ENCODE measurements at places on chromosomes 11 and 22. TPM values are rescaled to one million over a fixed set of nuclear protein-coding genes. Genes with fewer than 3 reads are reported as not detected.

- no peak for DNase-seq
Measured at GRCh38 chr11:126772267-126772666, 228.3 kb downstream of the KIRREL3 start.

DNA sequence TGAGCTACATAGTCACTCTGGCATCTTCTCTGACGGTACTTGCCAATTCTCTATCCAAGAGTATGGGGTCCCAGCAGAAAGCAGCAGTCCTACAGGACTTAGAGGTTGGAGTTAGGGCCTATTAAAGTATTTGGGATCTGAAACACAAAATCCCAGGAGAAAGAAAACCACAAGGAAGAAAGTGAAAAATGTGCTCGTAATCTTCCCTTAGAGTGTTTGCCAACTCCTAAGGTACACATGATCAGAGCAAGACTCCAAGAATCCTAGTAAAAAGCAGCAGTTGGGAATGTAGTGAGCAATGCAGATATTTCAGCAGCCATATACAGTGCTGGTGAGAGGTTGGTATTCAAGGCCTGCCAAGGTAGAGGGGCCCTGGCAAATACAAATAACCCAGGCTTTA lies 71.6 kb downstream of the EXT2 start:
- DNase-seq, result no peak

DNA sequence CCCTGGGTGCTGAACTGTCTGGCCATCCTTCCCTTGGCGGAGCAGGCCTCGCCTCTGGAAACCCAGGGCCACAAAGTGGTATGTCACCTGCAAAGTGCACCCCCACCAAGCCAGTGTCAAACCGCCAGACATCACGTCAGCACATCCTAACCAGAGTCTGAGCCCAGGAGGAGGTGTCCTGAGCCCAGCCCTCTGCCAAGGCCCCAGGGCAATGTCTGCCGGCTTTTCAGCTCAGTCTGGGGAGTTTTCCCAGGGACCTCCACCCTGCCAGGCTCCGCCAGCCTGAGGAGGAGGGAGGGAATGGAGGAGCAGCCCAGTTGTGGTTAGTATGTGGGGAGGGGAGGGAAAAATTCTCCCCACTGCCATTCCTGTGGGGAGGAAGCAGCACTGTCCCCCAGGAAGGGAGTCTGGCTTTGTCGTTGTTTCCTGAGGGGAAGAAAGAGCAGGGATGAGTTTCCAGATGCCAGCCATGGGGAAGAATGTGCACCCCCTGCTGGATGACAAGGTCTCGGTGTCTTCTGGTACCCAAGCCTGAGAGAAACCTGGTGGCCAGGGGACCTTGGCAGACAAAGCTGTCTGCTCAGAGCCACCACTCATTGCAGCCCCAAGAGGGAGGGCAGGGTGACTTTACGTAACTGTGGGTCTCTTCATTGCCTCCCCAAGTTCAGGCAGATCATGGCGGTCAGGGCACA lies 81.4 kb upstream of the CD82 start:
- no peak for DNase-seq

DNA sequence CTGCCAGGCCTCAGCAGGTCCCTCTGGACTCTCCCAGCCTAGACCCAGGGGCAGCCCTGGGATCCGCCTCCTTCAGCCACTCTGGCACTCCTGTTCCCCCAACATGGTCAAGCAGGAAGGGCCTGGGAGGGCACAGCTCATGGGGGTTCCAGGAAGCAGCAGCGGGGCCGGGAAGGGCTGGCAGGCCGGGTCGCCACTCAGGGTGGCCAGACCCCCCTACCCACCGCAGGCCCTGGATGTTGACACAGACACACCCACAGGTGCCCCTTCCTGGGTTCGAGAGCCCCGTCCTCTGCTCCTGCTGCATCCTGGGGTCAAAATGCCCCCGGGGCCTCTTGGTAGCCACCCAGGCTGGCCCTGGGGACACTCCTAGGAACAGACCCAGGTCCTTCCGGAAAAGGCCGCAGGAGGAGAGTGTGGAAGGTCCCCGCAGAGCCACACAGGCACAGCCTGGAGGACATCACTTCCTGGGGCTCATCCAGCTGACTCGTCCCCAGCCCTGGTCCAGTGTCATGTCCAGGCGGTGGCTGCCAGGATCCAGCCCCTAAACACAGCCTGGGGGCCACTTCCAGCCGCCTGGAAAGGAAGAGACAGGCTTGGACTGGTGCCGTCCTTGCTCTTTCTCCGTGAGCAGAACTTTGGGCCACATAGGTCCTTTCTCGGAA lies 6.8 kb upstream of the PIM3 start:
- no peak for DNase-seq

Gene SLC16A8
- not detected for total RNA-seq

GRCh38 chr22:43202756-43203410 lies 15.9 kb upstream of the TTLL12 start:
- no peak for DNase-seq

GRCh38 chr11:102448869-102449224 lies 3.7 kb downstream of the TMEM123 start:
- no peak for DNase-seq

GRCh38 chr22:45579806-45580725 lies 77.4 kb downstream of the FBLN1 start:
- DNase-seq, result no peak

- DNase-seq, result no peak
Measured at GRCh38 chr11:67013511-67014045, 9.4 kb upstream of the SYT12 start.

Measured in renal cortical epithelial cell (primary cell).